ENCODE measurements at places on chromosomes 16 and 17.

- no peak for DNase-seq
These were observed 28.0 kb downstream of the ADGRG5 start for GRCh38 chr16:57570301-57571070.

DNA sequence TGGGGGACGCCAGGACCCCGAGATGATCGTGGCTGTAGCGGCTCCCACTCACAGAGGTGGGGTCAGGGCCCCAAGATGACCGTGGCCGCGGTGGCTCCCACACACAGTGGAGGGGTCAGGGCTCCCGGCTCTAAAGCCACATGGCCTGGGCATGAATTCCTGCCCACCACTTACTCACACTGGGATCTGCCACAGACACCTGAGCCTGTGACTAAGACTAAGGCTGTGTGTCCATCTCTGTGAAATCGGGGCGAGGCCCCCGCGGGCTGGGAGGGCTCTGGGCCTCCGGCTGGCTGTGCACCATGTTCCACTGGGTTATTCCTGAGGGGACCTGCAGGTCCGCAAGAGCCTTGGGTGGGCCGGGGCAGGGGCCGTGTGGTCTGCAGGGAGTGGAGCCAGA lies 18.5 kb downstream of the ZFPM1 start:
- no peak for DNase-seq

GRCh38 chr17:57362797-57363556 lies 106.7 kb downstream of the MSI2 start:
- DNase-seq = no peak

GRCh38 chr17:58313815-58314705 lies 14.5 kb downstream of the TSPOAP1 start:
- DNase-seq = no peak

- DNase-seq = no peak
These were observed 35.7 kb downstream of the MEOX1 start for GRCh38 chr17:43626023-43626422.

DNA sequence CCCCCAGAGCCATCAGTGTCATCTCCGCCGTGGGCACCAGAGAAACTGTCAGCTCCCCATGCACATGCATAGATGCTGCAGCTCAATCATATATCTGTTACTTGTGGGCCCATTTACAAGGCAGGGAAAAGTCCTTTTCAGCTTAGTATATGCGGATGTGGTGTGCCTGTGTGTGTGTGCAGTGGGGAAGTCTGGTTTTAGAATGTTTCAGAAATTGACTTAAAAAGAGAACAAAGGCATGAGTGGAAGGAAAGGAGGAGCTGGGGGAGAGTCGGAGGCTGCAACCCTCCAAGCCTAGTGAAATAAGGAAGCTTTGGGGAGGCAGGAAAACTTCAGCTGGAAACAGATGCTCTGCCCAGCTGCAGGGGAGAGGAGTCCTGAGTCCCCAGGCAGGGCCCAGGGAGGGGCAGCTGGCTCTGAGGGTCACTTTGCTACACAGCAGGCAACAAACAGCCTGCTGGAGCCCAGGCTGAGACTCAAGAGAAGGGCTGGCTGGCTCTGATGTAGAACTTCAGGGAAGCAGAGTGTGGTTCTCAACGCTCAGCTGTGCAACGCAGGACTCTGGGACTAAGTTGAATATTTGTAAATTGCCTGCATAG lies 11.1 kb upstream of the CD300LD start:
- DNase-seq = no peak
